ENCODE measurements at places on chromosomes 12 and 14.

DNA sequence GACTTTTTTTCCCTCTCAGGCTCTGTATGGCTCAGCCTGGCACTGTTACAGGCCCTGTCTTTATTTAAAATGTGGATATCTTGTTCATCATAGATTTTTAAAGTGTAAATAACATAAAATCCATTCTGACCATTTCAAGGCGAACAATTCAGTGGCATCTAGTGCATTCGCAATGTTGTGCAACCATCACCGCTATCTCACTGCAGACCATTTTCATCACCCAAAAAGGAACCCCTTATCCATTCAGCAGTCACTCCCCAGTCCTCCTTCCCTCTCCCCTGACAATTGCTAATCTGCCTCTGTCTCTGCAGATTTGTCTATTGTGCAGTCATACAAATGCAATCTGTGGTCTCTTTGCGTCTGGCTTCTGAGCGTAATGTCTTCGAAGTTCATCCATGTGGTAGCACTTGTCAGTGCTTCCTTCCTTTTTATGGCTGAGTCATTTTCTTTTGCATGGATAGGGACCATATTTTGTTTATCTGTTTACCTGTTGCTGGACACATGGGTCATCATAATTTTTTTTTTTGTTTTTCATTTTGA is 148.8 kb upstream of the LHX5 start:
- no peak for DNase-seq

DNA sequence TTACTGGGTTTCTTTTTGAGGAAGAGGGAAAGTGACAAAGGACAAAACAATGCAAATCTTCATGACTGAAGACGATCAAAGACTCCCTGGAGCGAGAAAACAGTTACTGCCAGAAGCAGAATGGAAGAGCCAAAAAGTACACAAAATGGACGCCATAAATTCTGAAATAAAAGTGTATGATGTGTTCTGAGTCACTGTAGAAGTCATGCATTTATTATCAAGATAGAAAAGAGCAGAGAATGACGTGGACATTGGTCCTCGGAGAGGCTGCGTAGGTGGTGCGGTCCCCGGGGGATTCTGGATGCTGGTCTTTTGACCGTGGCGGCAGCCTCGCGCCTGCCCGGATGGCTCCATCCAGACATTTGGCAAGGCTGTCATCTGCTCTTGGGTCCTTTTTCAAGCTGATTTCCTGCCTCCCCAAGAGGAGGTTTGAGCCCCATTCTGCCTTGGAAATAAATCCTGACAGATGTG is 52.8 kb downstream of the C14orf132 start:
- DNase-seq: no peak

- no peak for DNase-seq
These were observed 2.7 kb downstream of the PCNX1 start for GRCh38 chr14:70909733-70910614.

GRCh38 chr12:103802586-103802886 is 38.5 kb downstream of the NT5DC3 start:
- DNase-seq: no peak

- DNase-seq: no peak
These were observed 5.7 kb upstream of the KLRK1 start for GRCh38 chr12:10395390-10395998.

DNA sequence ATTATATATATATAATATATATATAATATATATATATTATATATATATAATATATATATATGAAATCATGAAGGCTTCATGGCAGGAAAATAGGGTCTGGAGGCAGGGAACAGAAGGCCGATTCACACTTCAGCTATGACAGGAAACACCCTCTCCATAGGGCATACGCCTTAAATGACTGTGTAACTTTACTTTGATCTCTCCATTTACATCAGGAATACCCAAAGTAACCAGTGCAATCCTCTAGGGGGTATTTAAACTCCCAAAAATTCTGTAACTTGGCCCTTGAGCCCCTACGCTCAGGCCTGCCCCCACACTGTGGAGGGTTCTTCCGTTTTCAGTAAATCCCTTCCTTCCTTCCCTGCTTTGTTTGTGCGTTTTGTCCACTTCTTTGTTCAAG is 40.4 kb upstream of the PPP2R5C start:
- no peak for DNase-seq

DNA sequence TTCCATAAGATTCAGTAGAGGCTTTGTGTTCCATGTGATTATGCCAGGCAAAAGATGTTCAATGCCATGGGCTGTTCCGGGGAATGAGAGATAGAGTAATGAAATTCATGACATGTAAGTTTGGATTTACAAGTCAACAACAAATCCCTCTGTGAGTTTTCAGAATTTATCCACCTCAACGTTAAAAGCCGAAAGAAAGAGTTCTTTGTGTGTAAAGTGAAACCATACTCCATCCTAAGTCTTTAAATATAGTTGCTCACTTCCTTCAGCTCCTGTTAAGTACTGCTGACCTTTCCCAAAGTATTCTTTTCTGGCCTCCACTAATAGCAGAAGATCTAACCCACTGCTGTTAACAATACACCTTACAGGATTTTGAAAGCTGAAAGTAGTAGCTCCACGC is 190.0 kb downstream of the TMX1 start:
- no peak for DNase-seq

- DNase-seq: no peak
These were observed 393.8 kb downstream of the NPAS3 start for GRCh38 chr14:33332497-33332896.

- no peak for DNase-seq
These were observed 1783.6 kb upstream of the FLRT2 start for GRCh38 chr14:83746336-83746735.

- no peak for DNase-seq
These were observed 110.2 kb downstream of the PLEKHA5 start for GRCh38 chr12:19239616-19240234.

- DNase-seq: no peak
These were observed 2.6 kb downstream of the GXYLT1 start for GRCh38 chr12:42141981-42142606.

DNA sequence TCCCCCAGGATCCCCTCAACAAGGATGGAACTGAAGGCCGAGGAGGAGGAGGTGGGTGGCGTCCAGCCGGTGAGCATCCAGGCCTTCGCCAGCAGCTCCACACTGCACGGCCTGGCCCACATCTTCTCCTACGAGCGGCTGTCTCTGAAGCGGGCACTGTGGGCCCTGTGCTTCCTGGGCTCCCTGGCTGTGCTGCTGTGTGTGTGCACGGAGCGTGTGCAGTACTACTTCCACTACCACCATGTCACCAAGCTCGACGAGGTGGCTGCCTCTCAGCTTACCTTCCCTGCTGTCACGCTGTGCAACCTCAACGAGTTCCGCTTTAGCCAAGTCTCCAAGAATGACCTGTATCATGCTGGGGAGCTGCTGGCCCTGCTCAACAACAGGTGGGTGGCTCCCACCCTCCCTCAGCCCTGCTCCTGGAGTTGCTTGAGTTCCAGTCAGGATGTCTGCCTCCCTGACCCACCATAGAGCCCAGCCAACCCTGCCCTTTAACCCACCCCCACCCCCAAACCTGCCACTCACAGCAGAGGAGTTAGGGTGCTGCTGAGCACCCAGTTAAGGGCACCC is 1.4 kb downstream of the ASIC1 start:
- DNase-seq: no peak

- no peak for DNase-seq
These were observed 157.5 kb downstream of the PLCZ1 start for GRCh38 chr12:18580291-18580690.

- no peak for DNase-seq
These were observed 274.6 kb downstream of the BTG1 start for GRCh38 chr12:91870872-91871707.

- DNase-seq: no peak
These were observed 59.1 kb downstream of the ESR2 start for GRCh38 chr14:64234877-64235651.

DNA sequence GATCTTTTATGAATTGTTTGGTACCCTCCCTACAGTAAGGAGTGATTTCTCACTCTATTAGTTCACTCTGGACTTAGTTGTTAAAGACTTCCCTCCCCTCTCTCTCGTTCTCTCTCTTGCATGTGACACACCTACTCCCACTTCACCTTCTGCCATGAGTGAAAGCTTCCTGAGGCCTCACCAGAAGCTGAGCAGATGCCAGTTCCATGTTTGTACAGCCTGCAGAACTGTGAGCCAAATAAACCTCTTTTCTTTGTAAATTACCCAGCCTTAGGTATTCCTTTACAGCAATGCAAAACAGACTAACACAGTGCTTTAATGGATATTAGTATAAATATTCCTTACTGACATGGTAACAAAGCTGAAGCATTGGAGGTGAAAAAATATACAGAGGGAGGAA is 187.7 kb downstream of the SSPN start:
- no peak for DNase-seq

DNA sequence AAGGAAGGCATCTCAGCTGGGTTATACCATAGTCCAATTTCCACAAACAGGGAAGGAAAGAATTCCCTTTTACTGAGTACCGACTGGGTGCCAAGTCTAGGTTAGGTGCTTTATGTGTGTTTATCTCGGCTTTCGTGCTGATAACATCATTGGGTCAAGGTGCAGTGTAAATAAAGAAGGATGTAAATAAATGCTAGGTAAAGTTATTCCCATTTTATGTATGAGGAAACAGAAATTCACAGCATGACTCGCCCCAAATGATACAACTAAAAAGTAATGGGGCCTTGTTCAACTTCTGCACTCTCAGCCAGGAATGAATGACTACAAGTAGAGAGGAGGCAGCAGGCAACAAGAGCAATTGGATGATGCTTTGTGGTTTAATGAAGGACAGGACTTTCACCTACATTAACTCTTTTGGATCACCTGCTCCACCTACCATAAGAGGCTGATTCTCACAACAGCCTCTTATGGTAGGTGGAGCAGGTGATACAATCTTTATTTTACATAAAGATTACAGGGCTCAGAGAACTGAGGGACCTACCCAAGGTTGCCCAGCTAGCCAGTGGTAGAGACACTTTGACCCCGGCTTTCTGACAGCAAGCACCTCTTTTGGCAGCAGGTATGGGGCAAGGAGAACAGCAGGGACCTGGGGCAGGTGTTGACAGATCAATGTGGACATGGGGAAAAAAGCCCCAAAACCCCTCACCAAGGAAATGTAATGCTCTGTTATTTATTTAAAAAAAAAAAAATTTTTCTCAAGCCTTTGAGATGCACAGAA is 213.4 kb upstream of the NUDT4 start:
- DNase-seq: no peak

GRCh38 chr12:116372815-116373214 is 95.3 kb upstream of the MED13L start:
- DNase-seq: no peak
